ENCODE measurements at places on chromosomes 4 and X.

- DNase-seq: no peak
These were observed 29.1 kb downstream of the TBC1D14 start for GRCh38 chr4:6938647-6939271.

- DNase-seq: no peak
These were observed 202.0 kb downstream of the SLC4A4 start for GRCh38 chr4:71540749-71541269.

DNA sequence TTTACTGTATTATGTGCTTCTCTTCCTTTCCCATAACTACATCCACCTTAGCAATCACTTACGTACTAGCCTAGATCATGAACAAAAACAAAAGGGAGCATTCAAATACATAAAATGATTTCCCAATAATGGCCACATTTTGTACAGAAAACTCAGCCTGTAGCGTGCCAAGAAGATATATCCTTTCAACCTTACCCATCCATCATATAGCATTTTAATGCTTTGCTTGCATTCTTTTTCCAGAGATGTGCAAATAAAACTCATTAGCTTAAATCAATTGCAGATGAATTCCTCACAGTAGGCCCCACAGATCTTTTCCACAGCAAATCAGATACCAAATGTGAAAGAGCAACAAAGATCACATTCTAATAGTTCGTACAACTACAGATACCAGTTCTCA lies 20.8 kb downstream of the GRSF1 start:
- DNase-seq: no peak

DNA sequence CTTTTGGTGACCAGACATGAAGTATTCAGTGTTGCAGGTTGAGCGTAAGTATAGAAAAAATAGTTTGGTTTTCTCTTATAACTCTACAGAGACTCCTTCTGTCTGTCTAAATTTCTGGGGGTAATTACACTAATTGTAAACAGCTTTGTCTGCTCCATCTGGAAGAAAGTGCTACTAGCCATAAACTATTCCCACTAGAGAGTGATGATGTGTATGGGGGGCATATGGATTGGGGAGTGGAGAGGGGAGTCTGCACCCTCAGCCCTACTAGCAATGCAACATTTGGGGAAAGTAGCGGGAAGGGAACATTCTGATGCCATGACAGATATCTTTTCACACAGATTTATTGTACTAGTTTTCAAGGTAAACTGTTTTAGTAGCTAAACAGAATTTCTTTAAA lies 549.7 kb downstream of the TRIML1 start:
- DNase-seq: no peak

DNA sequence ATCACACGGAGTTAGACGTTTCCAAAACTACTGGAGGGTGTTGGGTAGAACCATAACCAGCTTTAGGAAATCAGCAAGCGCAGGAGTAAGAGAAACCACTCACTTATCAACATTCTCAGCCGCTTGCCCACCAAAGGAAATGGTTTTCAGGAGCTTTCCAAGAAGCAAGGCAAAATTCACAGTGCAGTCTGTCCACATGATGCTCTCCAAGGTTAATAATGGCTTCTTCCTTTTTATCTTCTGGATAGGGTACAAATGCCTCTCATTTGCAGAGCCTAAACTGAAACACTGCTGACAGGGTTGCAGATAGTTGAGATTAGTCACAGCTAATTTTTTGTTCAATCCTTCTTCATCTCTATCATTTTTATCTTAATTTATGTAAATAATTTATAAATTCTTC lies 705.4 kb downstream of the RAB28 start:
- DNase-seq: no peak

- DNase-seq: no peak
These were observed 1.6 kb upstream of the OTOP1 start for GRCh38 chr4:4228356-4228668.

DNA sequence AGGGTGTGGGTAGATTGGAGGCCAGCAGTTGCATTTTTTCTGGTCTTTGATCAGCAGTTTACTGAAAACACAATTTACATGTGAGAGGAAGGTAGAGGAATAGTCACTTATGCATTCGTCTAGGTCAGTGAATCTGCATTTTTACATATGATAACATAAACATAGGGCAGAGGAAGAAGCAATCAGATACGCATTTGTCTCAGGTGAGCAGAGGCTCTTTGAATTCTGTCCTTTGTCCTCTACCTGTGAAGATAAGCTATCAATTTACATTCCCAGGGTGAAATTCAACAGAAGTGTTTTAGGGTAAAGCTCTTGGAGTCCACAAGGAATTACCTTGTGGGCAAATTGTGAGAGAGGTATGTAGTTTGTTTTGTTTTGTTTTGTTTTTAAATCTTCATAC lies 306.5 kb downstream of the MAGEB5 start:
- no peak for DNase-seq

DNA sequence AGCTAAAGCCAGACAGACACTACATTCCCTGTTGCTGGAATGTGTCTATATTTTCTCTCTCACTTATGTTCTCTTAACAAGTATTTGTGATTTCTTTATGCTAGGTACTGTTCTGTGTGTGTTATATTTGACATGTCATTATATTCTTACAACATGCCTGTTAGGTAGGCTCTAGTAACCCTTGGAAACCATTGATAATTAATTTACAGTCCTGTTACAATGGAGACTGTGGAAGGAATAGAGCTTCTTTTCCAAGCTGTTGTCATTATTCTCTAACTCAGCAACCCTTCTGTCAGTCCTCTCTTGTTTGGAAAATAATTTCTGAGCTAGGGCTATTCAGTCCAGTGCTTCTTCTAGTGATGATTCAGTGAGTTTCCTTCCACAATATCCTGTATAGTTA lies 419.1 kb upstream of the BOD1L1 start:
- no peak for DNase-seq

GRCh38 chrX:65668377-65669310 lies 1.2 kb downstream of the MSN start:
- DNase-seq: no peak

- DNase-seq: no peak
These were observed 54.0 kb upstream of the MAP3K15 start for GRCh38 chrX:19569121-19569805.

GRCh38 chr4:149823769-149824221 lies 8.2 kb upstream of the IQCM start:
- DNase-seq: no peak

GRCh38 chr4:1451106-1451751 lies 45.0 kb upstream of the NKX1-1 start:
- DNase-seq: no peak

GRCh38 chr4:100984901-100985300 lies 362.4 kb downstream of the PPP3CA start:
- no peak for DNase-seq

DNA sequence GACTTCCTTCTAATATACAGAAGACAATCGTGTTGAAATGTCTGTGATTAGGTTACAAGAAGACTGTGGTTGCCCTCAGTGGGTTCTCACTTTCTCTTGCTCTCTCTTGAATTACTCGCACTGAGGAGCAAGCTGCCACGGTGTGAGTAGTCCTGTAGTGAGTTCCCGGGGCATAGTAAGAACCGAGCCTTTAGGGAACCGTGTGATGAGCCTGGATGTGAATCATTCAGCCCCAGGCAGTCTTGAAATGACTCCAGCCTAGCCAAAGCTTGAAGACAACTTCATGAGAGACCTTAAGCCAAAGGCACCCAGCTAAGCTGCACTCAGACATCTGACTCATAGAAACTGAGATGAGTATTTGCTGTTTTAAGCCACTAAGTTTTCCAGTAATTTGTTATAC lies 292.7 kb downstream of the SPOCK3 start:
- DNase-seq: no peak

DNA sequence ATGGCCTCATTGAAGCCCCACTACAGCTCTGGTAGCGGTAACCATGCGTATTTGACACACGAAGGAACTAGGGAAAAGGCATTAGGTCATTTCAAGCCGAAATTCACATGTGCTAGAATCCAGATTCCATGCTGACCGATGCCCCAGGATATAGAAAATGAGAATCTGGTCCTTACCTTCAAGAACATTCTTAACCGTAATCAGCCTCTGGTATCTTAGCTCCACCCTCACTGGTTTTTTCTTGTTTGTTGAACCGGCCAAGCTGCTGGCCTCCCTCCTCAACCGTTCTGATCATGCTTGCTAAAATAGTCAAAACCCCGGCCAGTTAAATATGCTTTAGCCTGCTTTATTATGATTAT lies 876 bp downstream of the HPRT1 start:
- no peak for DNase-seq

DNA sequence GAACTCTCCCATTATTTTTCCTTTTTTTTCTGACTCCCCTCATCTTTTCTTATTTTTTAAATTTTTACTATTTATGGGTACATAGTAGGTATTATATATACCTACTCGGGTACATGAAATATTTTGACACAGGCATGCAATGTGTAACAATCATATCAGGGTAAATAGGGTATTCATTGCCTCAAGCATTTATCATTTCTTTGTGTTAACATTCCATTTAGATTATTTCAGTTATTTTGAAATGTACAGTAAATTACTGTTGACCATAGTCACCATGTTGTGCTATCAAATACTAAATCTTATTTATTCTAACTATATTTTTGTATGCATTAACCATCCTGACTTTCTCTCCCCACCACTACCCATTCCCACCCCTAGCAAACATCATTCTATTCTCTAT lies 33.8 kb upstream of the SLIT2 start:
- DNase-seq: no peak

DNA sequence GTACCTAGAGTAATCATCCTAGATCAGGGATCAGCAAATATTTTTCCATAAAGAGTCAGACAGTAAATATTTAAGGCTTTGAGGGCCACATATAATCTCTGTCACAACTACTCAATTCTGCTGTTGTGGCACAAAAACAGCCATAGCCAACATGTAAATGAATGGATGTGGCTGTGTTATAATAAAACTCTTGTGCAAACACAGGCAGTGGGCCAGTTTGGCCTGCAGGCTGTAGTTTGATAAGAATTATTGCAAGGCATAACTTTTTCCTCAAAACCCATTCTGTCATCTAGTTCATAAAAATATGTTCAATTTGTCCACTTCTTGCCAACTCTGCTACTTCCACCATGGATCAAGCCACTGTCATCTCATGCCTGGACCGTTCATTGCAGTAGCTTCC lies 39.4 kb upstream of the SHROOM4 start:
- no peak for DNase-seq

DNA sequence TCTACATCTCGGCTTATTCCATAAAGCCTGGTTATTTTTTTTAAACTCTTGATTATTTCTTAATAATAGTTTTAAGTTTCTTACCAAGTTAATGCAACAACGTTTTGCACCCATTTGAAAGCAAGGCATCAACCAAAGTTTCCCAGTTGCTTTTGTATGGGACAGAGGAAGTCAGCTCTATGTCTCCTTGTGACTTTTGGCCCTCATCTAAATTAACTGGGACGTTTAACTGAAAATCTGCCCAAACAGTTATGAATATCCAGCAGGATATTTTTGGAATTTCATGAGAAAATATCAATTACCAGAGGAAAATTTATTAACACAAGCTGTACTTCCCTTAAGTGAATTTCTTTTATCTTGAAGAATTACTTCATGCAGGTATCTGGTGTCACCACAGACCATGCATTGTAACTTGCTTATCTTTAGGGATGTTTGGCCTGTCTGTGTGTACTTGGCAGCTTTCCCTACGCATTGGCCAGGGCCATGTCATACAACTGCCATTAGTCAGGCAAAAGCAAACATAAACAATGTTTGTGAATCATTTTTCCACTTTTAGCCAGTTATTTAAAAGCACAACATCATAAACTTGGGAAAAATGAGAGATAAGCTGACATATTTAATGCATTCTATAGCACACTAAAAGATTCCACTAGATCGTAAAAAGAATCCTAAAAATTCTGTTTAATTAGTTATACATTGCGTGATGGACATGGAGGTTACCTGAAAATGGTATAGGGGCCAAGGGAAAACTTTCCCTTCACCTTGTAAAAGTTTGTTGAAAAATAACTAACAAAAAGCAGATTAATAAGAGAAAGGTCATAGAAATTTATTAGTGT lies 101.4 kb upstream of the PDE5A start:
- no peak for DNase-seq

All from NCI-H187 (cell line).